ENCODE measurements at places on chromosomes 1 and 21.

- DNase-seq: no peak
Observed at GRCh38 chr1:22643381-22643780, at the start of gene C1QC. TSS of gene C1QC (plus strand) at chr1:22643633. CDS start at chr1:22644024, 391 bp downstream.

- no peak for DNase-seq
Observed at GRCh38 chr21:34345892-34346291, 17.9 kb upstream of the KCNE2 start.

DNA sequence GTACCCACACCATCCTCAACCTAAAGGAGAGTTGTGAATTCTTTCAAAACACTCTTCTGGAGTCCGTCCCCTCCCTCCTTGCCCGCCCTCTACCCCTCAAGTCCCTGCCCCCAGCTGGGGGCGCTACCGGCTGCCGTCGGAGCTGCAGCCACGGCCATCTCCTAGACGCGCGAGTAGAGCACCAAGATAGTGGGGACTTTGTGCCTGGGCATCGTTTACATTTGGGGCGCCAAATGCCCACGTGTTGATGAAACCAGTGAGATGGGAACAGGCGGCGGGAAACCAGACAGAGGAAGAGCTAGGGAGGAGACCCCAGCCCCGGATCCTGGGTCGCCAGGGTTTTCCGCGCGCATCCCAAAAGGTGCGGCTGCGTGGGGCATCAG is 638 bp upstream of the OLIG2 start:
- no peak for DNase-seq

DNA sequence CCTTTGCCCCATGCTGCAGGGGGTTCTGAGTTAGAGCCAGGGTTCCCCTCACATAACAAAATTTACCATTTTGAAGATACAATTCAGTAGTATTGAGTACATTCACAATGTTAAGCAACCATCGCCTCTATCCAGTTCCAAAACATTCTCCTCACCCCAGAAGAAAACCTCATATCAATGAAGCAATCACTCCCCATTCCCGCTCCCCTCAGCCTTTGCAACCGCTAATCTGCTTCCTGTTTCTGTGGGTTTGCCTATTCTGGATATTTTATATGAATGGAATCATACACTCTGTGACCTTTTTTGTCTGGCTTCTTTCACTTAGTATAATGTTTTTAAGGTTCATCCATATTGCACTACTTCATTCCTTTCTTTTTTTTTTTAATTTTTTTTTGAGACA is 32.9 kb downstream of the SERINC2 start:
- DNase-seq: no peak

DNA sequence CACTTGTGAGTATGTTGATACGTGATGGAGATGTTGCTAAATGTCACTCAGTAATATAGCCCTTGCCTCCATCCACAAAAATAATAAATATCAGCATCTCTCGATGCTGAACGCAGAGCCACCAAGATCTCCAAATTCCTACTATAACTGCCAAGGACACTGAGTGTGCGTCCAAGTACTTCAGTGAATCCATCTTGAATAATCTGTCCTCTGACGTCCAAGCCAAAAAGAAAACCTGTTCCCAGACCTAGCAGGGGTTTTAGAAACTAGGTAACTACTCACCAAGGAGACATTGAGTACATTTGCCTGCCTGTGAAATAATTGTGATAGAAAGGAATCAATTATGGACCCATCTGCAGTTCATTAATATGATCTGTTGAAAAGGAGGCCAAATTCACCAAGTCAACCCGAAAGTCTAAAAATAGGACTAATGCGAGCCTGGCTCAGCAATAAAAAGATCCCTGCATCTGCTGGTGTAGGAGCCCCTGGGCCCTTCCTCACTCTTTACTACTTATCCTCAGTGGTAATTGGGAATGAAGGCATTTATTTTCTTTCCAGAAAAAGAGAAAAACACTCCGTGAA is 226.9 kb upstream of the IRF2BP2 start:
- DNase-seq: no peak

DNA sequence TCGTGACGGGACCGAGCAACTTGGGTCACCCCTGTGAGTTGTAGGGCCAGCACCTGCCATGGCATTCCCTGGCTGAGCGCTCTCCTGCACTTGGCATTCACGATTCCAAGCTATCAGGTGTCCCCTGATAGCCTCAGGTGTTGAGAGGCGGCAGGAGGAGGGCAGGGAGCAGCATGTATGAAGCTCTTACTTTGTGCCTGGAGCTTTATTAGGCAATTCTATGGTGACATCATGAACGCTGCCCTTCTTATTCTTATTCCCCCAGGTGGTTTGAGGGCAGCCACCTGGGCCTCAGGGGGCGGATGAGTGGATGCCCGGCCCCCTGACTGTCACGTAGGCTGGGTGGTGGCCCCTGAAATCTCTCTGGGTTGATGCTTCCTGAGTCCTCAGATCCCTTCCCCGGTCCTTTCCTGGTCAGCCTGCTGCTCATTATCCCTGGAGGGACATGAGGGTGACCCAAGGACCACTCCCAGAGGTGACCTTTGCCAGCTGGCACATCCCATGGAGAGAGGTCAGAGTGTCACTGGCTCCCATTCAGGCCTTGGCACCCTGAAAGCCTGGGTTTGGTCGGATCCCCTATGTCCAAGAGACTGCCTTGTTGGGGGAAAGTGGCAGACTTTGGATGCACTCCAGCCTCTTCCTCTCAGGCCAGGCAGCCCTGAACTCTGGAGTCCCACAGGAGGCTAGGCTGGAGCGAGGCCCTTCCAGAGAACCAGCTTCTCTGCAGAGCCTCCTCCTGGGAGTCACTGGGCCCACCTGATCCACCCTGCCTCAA is 51.9 kb downstream of the SPSB1 start:
- no peak for DNase-seq

GRCh38 chr1:40381268-40382107 is 8.0 kb downstream of the SMAP2 start:
- DNase-seq: no peak

DNA sequence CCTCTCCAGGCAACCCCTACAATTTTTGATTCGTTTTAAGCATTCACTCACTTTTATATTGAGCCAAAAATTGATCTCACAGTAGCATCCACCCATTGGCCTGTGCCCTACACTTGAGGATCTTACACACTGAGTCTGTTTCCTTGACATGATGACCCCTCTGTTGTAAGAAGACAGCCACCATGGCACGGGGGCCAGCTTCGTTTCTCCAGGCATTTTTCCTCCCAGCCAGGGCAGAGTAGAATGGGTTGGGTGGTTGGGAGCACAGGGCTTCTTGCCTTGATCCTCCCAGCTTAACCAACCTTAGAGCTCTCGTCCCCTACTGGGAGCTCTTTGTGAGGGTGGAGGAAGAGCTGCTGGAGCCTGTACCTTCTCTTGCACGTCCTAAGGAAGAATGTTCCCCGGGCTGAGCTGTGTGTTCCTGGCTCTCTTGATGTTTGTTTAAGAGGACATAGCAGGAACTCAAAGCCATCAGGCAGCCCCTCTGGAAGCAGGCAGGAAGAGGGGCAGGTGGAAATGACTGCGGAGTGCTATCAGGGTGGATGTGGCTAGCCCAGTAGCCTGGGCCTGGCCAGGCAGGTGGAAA is 213.2 kb upstream of the TMEM51 start:
- DNase-seq: no peak

- DNase-seq: no peak
Observed at GRCh38 chr1:29521811-29522580, 285.7 kb downstream of the PTPRU start.

DNA sequence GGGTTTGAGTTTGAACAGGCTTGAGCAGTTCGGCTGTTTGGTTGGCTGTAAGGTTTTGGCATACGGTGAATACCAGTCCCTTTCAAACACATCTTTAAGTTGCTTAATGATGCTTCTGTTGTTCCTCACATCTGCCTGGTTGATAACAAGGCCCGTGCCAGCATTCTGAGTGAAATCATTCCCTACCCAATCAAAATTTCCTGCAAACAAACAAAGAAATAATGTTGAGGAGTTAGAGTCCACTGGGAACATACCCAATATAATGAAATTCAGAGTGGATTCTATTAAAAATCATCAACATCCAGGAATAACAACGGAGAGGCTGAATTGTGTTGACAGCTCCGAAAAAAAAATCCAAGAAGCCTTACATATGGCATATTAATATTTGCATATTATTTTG is 91.0 kb upstream of the MAP1LC3C start:
- DNase-seq: no peak

DNA sequence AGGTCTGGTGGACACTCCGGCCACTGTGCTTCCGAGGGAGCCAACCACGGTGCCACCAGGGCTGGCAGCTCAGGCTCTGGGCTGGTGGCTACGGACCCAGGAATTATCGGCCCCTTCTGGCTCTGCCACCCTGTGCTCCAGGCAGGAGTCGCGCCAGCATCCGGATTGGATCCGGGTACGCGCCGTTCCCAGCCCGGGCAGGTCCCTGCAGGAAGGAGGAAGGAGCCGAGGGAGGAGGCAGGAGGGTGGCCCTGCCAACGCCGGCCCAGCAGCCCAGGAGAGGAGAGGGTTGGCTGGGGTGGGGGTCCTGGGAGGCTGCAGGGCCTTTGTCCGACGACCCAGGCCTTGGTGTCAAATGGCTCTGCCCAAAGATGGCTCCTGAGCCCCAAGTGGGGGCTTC is 160.5 kb downstream of the CASZ1 start:
- no peak for DNase-seq

DNA sequence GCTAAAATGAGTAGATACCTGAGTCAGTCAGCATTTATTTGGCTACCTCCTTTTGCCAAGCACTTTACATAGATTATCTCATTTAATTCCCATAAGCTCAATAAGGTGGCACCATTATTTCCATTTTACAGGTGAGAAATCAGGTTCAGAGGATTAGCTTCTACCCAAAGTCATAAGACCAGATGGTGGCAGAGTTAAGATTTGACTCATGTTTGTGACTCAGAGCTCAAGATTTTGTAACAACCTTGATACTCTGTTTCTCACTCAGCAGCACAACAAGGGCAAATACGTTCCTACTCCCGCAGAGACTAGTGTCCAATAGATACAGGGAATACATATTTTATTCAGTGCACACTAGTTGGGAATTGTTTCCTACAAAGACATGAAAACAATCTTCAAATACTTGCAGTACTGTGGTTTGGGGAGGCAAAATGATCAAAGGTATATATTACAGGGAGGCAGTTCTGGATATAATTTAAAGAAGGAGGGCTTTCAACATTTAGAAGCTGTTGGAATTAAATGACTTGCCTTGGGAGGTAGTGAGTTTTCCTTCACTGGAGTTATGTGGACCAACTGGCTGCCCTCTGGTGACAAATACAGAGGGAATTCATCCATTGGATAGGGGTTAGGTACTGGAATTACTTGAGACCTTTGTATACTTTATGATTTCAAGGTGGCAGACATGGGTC is 3.6 kb downstream of the LEPR start:
- DNase-seq: no peak

DNA sequence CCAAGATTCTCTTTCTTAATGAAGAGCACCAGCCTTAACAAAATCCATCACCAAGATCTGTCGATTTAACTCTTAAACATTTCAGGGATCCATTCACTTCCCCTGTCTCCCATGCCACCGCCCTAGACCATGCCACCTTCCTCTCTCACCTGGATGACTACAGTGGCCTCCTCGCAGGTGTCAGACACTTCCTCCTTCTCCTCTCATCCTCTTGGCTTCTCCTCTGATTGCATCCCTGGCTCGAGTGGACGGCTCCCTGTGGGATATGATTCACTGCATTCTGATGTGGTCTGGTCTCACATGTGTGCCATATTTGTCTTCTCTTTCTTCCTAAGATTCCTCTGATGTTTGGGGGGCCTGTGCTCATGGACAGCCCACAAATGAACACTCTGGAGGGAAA is 66.4 kb upstream of the KLHDC7A start:
- DNase-seq: no peak

Measured in activated naive CD8-positive, alpha-beta T cell treated with anti-CD3 and anti-CD28 coated beads, Interleukin-2, amount 50 U/mL, for 24 hours (primary cell).